GM13976 (cell line): ENCODE measurements at places on chromosomes 7 and 10.

DNA sequence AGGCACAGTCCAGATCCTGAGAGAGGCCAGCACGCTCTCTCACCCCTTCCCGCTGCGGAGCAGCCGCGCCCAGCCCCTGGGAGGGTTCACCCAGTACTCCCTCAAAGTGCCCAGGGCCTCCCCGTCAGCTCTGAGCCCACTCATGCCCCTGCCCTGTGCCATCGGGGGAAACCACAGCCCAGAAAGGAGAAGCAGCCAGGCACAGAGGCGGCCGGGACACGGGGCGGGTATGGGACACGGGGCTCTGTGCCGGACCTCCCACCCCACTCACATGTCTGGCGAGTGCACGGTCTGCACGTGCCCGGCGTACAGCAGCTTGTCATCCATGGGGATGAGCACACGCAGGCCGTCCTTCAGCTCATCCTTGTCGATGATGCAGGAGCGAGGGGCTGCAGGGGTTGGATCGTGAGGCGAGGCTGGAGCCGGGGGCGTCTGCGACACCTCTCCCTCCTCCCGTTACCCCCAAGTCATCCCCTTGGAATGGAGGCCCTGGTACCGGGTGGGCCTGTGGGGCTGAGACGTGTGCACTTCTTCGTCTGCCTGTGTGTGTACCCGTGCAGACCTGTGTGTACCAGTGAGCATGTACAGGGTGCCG is 38.2 kb downstream of the SLC29A4 start:
- no peak for DNase-seq

DNA sequence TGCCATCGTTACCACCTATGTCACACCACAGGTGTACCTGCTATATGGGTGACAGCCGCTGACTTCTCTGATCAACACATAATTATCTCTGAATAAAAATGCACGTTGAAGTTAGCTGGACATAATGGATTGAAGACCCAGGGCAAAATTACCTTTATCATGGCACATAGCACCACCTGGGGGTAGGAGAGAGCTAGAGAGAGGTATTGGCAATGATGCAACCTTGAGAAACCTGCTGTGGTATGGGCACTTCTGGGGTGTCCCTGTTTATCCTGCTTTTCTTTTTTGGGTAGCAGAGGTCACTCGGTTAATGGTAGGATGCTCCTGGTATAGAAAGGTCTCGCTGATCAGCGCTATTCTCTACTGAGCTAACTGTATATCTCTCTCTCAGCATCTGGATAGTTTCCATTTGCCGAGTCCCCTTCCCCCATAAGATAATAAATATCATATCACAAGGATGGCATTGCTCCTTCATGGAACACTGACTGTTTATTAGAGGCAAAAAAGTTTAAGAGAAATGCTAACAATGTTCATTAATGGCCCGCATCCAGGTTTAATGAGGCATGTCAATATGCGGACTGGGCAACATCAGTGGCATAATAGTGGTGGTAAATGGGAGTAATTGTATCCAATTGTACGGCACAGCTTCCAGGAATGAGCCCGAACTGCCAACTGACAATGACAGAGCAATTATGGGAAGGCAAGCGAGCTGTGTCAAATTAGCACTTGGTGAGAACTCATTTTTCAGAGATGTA is 323.1 kb downstream of the TFEC start:
- DNase-seq: no peak

- DNase-seq: no peak
These were observed 312.4 kb downstream of the KCNMA1 start for GRCh38 chr10:77325233-77325537.

DNA sequence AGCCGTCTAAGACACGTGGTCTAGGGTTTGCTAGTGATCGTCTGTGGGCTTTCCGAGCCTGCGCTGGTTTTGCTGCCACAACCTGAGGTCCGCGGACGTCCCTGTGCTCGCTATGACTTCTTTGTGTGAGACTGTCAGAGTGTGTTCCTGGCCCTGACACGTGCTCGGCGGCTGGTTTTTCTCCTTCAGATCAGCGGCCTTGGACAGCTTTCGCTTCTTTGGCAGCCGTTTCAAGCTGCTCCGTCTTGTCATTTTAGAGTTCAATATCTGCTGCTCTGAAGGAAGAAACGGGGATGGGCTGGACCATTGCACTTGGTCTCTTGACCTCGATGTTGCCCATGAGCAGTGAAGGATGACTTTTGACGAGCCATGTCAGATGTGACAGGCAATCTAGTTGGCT is 147.3 kb downstream of the MGMT start:
- DNase-seq: no peak

DNA sequence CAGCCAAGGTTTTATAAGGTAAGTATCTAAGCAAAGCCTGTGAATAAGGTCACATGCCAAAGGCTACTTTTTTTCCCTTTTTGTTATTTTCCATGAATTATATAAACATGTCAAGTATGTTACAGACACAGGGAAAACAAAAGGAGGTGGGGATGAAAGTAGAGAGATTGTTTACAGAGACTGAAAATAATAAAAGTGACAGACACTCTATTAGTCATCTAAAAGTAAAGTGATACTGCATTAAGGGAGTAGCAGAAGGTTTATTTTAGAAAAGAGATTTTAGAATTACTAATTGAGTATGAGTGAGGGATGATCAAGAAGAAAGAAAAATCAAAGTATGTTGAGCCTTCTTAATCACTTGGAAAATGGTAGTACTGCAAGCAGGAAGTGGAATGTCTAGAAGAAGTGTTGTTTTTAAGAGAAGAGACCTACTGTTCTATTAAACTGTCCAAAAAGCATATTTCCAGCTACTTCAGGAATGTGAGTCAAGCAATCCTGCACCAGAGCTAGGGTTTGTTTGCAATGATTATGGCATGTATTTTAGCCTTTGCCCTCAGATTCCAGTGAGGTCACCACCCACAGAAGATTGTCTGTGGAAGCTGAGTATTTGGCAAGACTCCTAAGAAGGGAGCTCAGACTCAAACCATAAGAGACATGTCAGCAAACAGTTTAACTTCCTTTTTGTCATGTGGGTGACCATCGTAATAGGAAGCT is 177.9 kb upstream of the PLXDC2 start:
- DNase-seq: no peak

- DNase-seq: no peak
These were observed 61.2 kb downstream of the LRGUK start for GRCh38 chr7:134188311-134188710.

- no peak for DNase-seq
These were observed 10.9 kb downstream of the CALCR start for GRCh38 chr7:93563584-93563983.

DNA sequence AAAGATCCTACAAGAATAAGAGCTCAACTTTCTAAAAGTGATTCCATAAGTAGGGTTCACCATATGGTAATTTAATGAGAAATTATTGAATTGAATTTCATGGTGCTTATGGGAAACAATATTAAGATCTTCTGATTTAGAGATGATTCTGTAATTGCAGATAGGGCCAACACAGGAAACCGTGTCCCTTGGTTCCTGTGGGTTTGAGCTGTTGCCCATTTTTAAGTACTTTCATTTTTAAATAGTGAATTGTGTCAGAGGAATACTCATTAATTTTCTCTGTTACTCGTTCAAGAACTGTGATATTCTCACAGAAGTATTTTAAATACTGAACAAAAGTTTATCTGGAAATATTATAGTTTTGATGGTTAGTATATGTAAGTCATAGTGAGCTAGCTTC is 129.2 kb downstream of the SRI start:
- no peak for DNase-seq

GRCh38 chr10:127802531-127803095 is 65.6 kb downstream of the FOXI2 start:
- DNase-seq: no peak

DNA sequence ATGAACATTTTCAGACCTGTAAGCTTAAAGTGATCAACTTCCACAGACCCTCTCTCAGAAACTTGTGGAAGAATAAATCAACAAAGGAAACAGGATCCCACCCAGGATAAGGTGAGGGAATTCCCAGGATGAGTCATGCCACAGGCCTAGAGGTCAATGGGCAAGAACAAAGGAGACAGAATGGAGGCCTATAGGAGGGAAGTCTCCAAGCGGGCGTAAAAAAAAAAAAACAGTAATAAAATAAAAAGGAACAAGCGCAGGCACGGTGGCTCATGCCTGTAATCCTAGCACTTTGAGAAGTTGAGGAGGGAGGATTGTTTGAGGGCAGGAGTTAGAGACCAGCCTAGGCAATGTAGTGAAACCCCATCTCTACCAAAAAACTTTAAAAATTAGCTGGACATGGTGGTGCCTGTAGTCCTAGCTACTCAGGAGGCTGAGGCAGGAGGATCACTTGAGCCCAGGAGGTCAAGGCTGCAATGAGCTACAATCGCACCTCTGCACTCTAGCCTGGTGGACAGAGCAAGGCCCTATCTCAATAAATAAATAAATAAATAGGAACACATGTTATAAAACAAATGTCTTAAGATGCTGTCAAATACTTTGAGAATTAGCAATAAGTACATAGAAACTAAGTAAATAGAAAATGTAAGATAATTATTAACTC is 8.4 kb downstream of the SORBS1 start:
- no peak for DNase-seq

GRCh38 chr7:115980159-115980558 is 50.4 kb downstream of the TFEC start:
- no peak for DNase-seq

DNA sequence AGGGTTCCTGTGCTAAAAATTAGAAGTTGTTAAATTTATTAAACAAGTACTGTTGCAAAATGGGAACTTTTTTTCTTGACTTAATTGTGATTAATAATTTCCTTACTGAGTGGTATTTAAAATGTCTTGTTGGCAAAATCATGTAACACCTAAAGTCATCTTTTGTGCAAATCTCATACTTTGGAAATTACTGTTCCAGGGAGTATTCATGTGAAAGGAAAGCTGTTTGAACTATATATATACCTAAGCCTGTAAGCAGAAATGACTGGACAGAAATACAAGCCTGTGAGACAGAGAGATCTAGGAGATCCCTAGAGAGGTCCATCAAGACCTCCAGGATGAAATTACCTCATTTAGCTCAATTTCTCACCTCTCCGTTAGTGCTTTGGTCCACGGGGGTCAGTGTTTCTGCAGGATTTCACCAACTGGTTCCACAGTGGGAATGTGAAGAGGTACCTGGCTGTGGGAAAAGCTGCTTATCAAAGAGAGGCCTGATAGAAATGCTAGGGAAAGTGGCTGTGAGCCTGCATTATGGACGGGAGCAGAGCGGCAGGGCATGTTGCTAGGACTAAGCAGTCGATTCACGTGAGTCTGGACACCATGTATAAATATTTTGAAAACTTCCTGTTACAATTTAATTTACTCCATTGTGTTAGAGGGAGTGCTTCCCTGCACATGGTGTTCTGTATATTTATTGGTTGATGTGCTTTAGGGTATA is 7.9 kb downstream of the LUC7L2 start:
- DNase-seq: no peak

GRCh38 chr7:90944021-90944420 is 320.2 kb upstream of the FZD1 start:
- DNase-seq: no peak

DNA sequence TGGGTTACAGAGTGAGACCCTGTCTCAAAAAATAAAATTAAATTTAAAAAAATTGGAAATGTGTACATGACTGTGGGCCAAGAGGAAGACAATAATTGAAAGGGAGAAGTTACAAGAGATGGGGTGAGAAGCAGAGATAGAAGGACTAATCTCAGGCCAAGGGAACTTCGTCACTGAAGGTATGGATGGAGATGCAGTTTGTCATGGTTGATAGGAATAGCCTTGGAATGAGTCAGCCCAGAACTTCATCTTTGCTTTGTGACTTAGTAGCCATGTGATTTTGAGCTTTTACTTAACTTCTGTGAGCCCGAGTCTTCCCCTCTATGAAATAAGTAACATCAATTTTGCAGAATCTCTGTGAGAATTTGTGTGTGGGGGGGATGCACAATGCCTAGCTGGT is 6.5 kb upstream of the PODXL start:
- DNase-seq: no peak

DNA sequence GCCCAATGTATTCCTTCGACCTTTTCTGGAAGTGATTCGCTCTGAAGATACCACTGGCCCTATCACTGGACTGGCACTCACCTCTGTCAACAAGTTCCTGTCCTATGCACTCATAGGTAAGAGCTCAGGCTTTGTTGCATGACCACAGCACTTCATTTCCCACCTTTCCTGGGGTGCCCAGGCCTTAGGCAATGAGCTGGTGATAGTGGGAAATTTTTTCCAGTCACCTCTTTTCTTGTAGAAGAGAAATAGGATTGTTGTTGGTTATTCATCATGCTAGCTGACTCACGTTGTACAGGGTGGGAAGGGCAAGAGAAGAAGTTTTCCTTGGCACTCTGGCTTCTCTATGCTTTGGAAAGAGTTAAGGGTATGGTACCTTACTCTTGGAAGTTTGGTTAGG is 51.4 kb upstream of the NFKB2 start:
- no peak for DNase-seq

DNA sequence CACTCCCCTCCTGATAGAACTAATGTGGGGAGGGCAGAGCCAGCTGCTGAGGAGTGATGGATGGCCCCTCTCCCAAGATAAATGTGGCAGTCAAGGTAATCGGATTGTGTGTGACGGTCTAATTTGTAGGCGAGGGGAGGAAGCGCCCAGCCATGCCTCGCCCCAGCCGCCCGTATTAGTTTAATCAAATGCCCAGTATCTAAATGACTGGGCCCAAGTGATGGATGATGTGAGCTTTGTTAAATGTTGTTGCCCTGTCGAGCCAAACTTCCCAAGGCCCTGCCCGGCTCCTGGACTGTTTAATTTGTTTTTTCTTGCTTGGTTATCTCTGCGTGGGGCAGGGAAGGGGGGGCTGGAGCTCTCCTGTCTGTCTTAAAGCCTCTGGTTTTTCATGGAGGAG is 88.4 kb upstream of the PPIF start:
- DNase-seq: no peak

DNA sequence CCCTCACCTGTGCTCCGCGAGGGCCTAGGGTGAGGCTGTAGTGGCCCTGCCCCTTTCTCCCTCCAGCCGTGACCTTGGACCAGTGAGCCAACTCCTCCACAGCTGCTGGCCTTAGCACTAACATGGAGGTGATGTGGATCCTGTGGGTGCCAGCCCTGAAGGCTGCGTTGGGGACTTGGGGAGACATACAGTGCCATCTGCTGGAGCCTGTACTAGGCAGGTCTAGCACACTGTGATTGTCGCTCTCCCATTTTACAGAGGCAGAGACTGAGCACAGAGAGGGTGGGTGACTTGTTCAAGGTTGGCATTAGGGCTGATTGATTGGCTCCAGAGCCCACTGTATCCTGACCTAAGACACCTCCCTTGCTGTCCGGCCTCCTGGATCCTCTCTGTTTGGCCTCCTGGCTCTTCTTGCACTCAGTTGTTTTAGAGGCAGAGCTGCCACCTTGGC is 37.6 kb downstream of the PRF1 start:
- no peak for DNase-seq

GRCh38 chr10:80157561-80157960 is 25.0 kb downstream of the PLAC9 start:
- DNase-seq: no peak
